ENCODE measurements at places on chromosomes 7 and 10.

GRCh38 chr10:129258283-129258923 is 208.6 kb upstream of the MGMT start:
- DNase-seq, result no peak
- H3K4me1 ChIP-seq, result no peaks in the 10 kb centered on the region
- no peak overlapping the region for H3K4me3 ChIP-seq
- H3K27ac ChIP-seq, result no peak overlapping the region

DNA sequence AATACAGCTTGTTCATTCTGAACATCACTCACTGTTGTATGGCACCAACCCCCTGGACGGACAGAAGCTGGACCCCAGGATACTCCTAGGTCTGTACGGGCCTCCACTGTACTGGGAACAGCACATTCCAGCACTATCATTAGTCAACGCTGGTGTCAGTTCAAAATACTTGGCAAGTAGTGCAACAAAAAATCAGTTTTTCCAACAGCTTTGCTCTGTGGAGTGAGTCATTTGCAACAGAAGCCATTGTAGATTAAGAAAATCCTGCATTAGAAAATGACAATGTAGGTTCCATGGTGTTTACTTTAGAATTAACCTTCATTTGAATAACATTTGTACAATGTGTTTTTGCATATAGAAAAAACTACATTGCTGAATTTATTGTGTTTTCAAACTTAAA is 266.6 kb downstream of the HDAC9 start:
- no peak overlapping the region for H3K27ac ChIP-seq
- no peak for DNase-seq
- H3K4me3 ChIP-seq, result no peak overlapping the region
- H3K27me3 ChIP-seq, result no peaks in the 10 kb centered on the region
- H3K4me1 ChIP-seq, result no peaks in the 10 kb centered on the region

DNA sequence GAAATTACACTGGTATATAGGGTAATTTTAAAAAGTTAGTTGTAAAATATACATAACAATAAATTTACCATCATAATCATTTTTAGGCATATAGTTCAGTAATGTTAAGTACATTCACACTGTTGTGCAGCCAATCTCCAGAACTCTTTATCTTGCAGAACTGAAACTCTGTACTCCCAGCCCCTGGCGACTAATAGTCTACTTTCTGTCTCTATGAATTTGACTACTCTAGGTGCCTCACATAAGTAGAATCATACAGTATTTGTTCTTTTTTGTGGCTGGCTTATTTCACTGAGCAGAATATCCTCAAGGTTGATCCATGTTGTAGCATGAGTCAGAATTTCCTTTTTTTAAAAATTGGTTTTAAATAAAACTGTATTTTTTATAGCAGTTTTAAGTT is 41.4 kb downstream of the NRF1 start:
- H3K36me3 ChIP-seq, result no peaks in the 10 kb centered on the region
- no peak overlapping the region for H3K27ac ChIP-seq
- DNase-seq, result no peak
- H3K4me1 ChIP-seq, result no peaks in the 10 kb centered on the region

- no peak for DNase-seq
- no peaks in the 10 kb centered on the region for H3K4me1 ChIP-seq
- H3K4me3 ChIP-seq, result no peak overlapping the region
Measured at GRCh38 chr10:1632141-1632540, 105.2 kb downstream of the ADARB2 start.
